ENCODE measurements at places on chromosomes 6 and 20.

DNA sequence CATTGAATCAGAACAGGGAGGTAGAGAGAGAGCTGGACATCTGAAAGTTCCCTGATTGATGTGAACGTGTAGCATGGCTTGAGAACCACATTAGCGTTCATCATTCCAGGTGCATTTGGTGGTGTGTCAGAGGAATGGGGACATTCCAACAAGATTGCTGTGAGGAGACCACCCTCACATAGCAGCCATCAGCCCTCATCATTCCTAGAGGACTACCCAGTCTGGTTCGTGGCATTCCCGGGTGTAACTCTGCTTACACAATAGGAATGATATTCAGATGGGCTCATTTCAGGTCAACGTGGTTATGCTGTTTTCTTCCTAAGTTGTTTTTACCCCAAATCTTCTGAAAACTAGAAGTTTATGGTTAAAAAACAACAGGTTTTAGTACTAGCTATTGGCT, 62.2 kb upstream of the KLHL31 start:
- no peak for DNase-seq

DNA sequence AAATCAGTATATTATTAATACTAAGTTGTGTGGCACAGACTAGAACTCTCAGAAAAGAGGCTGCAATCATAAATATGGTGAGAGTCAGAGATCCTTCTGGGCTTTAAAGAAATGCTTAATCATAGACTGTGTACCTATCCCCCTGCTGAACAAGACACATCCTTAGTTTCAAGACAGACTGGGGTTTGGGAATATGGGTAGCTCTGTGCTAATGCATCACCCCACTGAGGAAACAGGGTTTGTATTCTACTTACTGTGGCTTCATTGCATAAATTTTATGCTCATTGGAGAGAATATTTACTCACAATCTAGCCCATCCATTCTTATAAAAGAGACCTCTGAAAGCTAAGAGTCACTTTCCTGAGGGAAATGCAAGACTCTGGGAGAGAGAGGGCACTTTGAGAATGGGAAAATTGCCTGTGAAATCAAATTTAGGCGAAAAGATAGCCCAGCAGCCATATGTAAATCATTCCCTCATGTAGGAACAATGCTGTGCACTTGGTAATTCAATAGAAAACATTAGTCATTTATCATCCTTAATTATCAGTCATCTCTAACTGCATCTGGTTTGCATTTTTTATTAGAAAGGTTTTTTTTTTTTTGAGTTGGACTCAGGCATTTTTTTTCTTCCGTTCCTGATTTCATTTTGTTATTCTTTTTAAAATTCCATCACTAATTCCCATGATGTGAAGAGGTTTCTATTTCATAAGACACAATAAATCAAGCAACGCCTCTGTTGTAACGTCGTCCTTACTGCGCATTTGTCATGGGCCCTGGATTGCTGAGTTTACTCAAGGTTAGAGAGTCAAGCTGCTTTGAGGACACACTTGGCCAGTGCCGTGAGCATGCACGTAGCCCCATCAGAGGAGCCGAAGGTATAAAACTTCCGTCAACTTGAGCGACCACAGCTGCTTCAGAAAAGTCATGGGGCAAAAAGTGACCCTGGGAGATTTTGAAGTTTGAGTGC, 91.8 kb downstream of the TRMT11 start:
- no peak for DNase-seq

- DNase-seq: no peak
These were observed 241.6 kb downstream of the BMP7 start for GRCh38 chr20:57024849-57025248.

- DNase-seq: no peak
These were observed 36.1 kb downstream of the RNF8 start for GRCh38 chr6:37389857-37390256.

GRCh38 chr6:5230081-5230480, 30.7 kb downstream of the LYRM4 start:
- no peak for DNase-seq

Data from mammary epithelial cell (primary cell).